ENCODE measurements at places on chromosomes 2 and 18.
A peak's percentile ranks its signal among the peaks of the same experiment; 100 is the strongest.

DNA sequence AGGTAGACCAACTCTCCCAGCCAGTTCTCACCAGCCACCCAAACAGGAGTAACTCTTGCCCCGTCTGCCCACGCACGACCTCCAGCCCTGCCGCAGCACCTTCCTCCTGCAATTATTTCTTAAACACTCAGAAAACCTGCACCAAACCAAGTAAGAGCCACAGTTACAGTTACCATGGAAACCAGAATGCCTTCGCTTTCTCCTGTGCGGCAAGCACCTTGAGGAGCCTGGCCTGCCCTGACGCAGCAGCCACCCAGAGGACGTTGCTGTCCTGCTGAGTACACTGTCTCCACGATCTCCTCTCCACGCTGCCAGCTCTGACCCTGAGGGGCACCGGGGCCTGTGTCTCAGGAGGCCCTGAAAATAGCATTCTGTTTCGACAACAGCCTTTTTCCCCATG is 94.3 kb upstream of the SMIM21 start:
- DNase-seq, result no peak

GRCh38 chr2:54274781-54275242 is 18.8 kb upstream of the TSPYL6 start:
- DNase-seq, result no peak

DNA sequence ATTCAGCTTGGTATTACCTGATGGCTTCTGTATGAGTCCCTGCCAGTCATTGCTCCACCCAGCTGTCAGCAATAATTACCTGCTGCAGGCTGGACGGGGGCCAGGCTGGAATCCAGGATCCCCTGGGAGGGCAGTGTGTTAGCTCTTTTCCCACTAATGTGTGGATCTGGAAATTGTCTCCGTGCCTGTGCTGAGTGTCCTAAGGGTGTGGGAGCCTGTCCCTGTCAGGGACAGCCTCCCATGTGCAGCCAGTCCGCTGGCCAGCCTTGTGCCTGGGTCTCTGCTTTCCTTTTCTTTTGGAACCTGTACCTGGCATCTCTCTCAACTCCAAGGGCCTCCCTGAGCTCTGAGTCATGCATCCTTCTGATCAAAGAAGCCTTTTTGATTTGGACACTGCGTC is 107.2 kb upstream of the SPRED2 start:
- no peak for DNase-seq

DNA sequence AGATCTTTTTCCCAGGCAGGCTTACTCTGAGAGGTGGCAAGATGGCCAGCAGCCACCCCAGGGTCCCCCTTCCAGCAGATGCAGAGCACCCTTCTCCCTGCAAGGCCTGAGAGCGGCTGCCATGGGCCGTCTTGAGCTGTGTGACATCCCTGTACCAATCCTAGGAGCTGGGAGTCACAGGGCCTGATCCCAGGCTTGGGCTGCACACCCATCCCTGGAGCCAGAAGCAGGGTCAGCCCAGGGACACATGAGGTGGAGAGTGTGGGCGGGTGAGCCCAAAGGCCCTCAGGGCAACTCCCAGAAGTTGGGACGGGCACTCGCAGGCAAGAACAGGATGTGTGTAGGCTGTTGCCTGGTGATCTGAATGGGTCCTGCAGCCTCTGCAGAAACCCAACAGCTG is 40.5 kb downstream of the CROCC2 start:
- no peak for DNase-seq

DNA sequence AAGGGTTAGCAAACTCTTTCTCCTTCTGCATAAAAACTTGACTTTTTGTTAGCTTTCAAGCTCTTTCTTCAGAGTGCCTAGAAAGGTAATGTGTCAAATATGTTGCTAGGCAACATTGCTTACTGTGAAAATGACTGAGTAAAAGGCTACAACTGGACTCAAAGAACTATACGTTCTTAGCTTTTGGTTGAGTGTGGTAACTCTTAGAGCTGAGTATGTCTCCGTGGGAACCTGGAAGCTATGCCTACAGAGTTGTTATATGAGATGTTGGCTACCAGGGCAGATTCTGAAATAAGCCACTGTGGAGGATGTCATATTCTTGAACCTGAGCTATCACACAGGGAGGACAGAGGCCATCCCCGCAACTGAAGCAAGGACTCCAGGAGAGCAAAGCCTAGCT is 105.5 kb downstream of the ARL6IP6 start:
- no peak for DNase-seq

DNA sequence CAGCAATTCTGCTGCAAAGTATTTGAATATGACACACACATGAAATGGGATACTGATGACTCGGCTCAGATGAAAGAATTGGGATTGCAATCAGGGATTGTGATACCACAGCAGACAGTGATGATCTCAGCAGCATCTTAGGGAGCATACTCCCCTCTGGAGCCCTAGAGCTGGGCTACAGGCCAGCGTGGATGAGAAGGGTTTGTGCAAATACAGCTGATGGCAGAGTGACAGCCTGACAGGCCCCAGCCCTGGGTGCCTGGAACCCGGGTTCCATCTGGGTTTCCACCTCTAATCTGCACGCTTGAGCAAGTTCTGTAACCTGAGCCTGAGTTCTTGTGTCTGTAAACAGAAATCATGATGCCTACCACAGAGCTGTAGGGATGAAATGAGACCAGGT is 418.0 kb downstream of the LRATD1 start:
- DNase-seq, result no peak

DNA sequence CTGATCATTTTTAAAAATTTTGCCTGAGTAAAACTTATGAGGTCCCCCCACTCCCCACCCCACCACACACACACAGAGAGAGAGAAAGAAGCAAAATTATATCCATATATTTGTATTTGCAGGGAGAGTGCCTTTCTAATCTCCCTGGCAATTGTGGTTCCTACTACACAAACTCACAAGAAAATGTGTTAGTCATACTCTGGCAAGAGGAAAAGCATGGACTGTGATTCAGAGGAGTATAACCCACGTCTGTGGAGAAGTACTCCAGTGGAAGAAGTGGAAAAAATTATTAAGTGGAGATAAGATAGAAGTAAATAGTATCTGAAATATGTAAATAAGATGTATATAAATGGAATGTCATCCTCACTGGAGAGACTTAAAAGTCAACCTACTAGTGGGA is 114.0 kb downstream of the DSEL start:
- no peak for DNase-seq

- DNase-seq, result no peak
Measured at GRCh38 chr18:51083398-51083797, 53.4 kb downstream of the SMAD4 start.

DNA sequence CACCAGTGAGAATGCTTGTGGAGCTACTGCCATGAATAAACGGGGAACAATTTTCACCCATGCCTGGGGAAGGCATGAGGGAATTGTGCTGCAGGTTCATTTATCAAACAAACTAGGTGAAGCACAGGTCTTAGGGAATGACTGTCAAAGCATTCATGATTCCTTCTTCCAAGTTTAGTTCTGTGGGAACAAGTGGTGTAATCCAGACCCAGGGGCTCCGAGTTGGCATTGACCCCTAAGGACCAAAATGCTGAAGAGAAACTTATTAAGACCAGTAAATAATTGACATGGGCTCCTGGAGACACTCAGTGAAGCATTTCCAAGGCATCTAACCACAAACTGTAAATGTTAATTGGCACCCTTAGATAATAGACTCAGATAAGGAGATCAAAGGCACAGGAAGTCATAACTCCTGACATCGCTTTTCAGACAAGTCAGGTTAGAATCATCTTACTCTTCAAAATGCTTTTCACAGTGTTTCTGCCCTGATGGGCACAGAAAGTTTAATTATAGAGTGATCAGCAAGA is 96.9 kb downstream of the SPP2 start:
- DNase-seq, result no peak

DNA sequence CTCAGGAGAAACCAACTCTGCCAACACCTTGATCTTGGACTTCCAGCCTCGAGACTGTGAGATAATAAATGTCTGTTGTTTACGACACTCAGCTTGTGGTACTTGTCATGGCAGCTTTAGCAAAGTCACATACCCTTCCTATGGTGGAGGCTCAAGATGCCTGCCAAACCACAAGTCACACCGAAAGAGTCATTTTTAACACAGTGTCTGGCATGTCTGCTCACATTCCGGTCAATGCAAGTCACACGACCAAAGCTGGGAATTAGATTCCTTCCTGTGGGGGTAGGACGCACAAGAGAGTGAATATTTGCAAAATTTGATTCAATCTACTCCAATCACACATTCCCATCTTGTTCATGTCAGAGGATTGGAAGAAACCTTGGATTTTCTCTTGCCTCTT is 24.6 kb downstream of the KCNE4 start:
- no peak for DNase-seq

- peak; percentile 81 for DNase-seq
Measured at GRCh38 chr2:27754138-27754588, 17.4 kb upstream of the MRPL33 start.

GRCh38 chr2:66171530-66171929 is 263.4 kb upstream of the MEIS1 start:
- DNase-seq, result no peak

- DNase-seq, result no peak
Measured at GRCh38 chr2:67462738-67463496, 65.8 kb downstream of the ETAA1 start.

DNA sequence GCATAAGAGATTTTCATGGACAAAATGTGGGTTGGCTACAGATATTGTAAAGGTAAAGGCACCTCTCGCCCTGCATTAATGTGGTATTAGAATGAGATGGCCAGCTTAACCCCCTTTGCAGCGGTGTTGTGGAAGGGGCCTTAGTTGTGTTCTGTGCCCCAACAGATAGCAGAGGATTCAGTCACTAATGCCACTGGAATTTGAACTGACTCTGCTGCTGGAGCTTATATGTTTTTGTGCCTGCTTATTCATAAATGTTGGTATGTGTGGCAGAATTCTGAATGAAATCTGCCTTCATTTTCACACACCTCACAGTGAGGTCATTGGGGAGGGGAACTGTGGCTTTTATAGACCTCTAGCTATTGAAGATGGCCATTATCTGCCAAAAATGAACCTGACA is 90.7 kb upstream of the ITGA6 start:
- DNase-seq, result no peak

DNA sequence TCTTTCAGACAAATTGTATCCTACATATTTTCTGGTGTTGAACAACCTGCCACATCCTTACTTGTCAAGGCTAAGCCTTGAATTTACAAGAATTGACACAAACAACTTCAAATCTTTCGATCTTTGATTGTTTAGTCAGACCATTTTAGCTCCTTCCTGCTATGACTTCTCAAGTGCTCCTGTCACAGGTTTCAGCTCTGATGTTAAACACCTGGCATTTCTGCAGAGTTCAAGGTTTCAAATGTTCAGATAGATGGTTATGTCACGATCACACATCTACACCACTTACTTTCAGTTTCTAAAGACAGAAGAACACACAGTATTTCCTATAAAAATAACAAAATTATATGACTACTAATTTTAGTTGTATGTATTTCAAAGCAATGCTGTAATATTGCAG is 84.0 kb downstream of the RND3 start:
- no peak for DNase-seq

- no peak for DNase-seq
Measured at GRCh38 chr2:101837354-101837753, 139.8 kb downstream of the MAP4K4 start.

DNA sequence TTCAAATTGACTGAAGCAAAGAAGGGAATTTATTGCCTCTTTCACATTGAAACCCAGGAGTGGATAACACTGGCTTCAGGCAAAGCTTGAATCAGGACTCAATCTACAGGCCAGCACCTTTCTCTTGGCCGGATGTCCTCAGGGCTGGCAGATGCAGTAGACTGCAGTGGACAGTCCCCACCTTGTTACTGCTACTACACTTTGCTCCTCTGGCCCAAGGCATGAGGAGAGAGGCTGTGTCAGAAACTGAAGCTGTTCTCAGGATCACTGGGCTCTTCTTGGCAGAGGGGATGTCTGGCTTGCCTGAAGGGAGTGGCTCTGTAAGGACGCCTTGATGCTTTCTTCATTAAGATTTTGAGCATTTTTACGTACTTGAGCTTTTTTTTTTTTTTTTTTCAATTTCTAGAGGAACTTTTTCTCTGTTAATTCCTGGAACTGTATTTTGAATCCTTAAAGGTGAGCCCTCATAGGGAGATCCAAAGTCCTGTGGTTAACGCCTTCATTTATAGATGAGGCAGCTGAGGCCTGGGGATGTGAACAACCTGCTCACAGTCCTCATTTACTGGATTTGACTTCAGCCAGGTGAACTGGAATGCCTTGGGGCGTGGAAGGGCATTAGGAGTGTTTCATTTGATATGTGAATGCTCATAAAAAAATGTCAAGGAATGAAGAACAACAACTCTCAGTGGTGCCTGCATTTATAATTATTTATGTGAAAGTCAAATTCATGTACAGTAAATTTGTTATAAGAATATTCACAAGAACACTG is 36.6 kb downstream of the CASP10 start:
- no peak for DNase-seq

DNA sequence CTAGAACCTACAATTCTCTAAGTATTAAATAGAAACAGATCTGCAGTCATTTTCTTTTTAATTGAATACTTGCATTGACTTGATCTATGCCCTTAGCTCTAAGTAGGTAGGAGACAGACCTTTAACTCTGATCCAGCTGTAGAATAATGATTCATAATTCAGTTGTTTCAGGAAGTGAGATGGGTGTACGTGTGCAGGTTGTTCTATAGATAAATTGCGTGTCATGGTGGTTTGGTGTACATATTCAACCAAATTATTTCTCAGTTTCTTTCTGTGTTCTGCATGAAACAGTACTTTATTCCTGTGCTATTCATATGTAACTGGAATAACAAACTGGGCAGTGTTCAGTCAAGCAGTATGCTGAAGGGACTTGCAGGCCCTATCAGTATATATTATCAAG is 34.3 kb upstream of the CD226 start:
- DNase-seq, result no peak

- no peak for DNase-seq
Measured at GRCh38 chr2:69939722-69940121, 21.7 kb downstream of the ASPRV1 start.

GRCh38 chr2:128197059-128197458 is 106.1 kb downstream of the UGGT1 start:
- no peak for DNase-seq

- DNase-seq, result no peak
Measured at GRCh38 chr2:60213865-60214625, 339.4 kb downstream of the BCL11A start.

- no peak for DNase-seq
Measured at GRCh38 chr2:127411653-127412369, 6.4 kb upstream of the PROC start.

DNA sequence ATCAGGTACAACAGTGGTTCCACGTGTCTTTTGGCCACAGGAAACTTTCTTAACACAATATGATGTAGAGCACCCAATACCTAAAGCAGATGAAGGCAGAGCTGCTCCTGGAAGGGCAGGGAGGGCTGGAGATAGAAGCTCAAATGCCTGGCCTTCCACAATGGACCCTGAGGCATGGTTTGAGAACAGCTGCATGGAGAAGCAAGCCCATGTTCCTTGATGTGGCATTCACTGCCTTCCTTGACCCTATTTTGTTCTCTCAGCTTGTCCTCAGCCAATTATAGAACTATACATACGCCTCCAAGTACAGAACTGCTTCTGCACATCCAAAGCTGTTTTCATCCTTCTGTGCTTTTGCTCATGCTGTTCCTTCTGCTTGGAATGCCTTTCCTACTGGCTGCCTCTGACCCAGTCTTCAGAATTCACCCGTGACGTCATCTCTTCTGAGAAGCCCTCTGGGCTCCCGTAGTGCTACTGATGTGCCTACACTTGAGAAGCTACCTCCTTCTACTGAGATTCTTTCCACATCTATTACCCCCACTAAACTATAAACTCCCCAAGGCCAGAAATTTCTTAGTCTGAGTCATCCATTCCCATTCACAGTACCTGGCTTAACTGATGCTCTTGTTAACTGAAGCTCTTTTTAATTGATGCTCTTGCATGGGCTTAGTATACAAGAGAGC is 69.9 kb downstream of the CHRNA1 start:
- DNase-seq, result no peak

Measured in activated CD8-positive, alpha-beta T cell treated with anti-CD3 and anti-CD28 coated beads, Interleukin-2, amount 10 ng/mL, durations not matched to agents 7 days and 5 days (primary cell).